Activated naive CD4-positive, alpha-beta T cell (primary cell): ENCODE measurements at places on chromosomes 2 and 18.

DNA sequence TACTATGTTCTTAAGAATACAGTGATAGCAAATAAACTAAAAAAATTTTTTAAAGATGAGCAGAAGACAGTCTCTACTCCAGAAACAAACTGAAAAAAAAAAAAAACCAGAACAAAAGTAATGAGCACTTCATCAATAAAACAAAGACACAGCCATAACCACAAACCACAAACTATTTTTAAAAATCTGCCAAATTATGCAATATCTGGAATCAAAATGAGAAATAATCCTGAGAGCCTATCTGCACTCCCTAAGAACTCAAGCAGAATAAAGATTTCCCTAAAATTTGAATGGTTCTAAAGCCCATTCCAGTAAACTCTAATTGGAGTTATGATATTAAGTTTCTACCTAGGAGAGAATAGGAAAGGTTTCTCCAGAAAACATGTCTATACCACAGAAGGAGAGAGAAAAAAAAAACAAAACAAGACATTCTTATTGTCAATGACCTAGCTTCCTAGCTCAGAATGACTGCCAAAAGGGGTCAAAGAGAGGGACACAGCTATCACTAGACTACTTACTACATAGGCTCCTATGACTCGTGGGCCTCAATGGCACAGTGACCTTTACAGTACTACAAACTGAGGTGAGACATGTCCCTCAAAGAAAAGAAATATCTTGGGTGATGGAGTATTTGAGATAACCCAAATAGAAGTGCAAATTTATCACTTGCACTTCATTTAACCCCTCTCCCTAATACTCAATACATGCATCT is 262.8 kb downstream of the ZEB2 start:
- DNase-seq, result no peak

- no peak for DNase-seq
These were observed 3.2 kb upstream of the CXCR1 start for GRCh38 chr2:218169757-218170546.

DNA sequence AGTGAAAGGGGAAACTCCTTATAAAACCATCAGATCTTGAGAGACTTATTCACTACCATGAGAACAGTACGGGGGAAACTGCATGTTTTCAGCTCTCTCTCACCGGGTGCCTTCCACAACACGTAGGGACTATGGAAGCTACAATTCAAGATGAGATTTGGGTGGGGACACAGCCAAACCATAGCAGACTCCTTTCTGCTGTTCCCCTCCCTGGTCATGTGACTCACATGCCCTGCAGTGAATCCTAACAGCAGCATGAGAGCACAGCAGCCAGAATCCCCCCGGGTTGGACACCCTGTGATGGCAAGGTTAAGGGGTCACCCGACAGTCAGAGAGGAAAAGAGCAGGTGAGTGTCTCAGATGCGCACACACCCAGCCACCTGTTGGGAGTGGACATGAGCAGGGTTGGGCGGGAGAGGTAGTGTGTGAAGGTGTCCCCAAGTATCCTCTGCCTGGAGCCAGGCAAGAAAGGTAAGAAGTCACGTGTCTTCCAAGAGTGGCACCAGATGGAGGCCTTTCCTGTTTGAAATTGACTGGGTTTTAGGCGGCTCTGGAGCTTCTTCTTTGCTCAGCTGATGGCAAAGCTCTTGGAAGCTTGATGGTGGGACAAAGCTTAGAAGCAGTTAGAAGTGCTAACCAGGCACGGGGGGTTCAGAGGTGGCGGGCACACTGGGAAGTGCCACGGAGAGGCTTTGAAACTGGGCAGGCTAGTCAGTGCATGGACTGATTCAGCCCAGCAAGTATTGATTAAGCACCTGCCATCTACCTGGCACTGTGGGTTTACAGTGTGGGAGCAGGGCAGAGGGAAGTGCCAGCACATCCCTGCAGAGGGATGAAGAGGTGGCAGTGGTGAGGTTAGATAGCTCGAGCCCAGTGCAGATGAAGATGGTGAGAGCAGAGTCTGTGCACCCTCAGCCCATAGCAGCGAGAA is 68.7 kb downstream of the RHOB start:
- no peak for DNase-seq

GRCh38 chr18:78433562-78433961 is 546.1 kb upstream of the SALL3 start:
- no peak for DNase-seq

- no peak for DNase-seq
These were observed 71.9 kb downstream of the TCF4 start for GRCh38 chr18:55515941-55516710.
